Mammary epithelial cell (primary cell): ENCODE measurements at places on chromosomes 13 and 19.

- peak; percentile 41 for DNase-seq
Observed at GRCh38 chr19:12996406-12997094, 1.3 kb downstream of the NFIX start.

DNA sequence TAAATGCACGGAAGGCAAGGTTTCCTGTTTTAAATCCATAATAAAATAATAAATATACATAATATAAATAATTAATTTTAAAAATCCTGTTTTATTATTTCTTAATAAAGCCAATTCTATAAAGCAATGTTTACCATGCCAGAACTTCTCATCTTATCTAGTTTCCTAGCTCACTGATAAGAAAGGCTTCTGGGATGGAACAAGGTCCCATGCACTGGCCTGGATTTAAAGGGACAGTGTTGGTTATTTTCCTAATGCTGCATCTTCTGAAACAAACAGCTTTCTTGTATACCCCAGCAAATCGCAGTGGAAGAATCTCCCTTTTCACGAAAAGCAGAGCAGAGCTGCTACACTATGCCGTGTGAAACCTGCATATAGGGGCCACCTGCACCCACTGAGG lies 68.8 kb downstream of the LNX2 start:
- DNase-seq, result no peak

- peak; percentile 75 for DNase-seq
Observed at GRCh38 chr19:1104311-1105007, 665 bp downstream of the GPX4 start.

- DNase-seq, result no peak
Observed at GRCh38 chr19:48780631-48781391, 25.5 kb downstream of the FGF21 start.

GRCh38 chr13:75480671-75481175 lies 1.2 kb downstream of the TBC1D4 start:
- DNase-seq, result peak; percentile 86

GRCh38 chr19:57245959-57246358 lies 5.5 kb downstream of the ZNF805 start:
- no peak for DNase-seq

DNA sequence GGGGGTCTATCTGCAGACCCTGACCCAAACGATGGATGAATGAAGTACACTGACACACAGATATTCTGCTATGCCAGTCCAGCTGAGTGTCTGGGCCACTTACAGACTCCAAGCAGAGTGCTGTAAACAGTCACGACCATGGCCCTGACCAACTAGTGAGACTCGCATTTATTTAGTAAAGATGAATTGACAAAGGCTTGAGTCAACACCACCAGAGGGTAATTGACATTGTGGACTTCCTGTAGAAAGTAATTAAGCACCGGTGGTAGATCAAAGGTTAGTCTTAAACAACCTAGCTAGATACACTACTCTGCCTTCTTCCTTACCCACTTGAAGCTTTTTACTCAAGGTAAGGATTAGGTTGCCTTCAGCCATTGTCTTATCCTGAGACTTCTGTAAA lies 63.4 kb upstream of the KPNA3 start:
- DNase-seq, result no peak

DNA sequence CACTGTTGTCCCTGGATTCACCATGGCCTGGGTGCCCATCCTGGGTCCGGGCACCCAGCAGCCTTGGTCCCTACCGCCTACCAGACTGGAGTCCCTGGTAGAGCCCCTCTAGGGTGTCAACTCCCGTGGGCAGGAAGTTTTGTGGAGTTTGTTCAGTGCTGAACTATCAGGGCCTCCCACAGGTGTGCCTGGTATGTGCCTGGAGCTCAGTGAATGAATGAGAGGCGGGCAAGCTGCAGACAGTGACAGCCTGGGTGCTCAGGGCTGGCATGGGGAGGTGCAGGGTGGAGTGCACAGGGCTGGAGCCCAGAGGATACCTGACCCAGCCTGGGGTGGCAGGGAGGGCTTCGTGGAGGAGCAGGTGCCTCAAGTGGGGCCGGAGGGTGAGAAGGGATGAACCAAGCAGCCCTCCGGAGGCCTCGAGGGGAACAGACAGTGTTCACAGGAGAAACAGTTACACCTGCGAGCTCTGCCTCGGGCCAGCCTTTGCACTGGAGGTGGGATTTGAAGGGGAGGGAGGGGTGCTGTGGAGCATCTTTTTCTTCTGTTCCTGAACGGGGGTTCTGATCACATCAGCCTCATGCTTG lies 29.6 kb downstream of the PAK4 start:
- no peak for DNase-seq

DNA sequence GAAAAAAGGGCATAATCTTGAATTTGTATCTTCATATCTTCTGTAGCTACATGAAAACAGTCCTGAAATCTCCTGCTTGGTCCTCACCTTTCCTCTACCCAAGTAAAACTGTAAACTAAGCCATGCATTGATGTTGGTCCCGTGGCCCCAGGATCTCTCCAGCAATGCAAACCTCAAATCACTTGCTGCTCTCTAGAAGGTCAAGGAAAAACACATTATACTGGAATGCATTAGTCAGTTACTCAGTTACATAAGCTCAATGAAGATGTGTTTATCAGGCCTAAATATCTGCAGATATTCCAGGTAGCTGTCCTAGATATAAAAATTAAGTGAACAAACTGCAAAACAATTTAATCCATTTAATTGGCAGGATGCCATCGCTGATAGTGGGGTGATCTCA lies 261.8 kb downstream of the ABCC4 start:
- DNase-seq, result no peak

DNA sequence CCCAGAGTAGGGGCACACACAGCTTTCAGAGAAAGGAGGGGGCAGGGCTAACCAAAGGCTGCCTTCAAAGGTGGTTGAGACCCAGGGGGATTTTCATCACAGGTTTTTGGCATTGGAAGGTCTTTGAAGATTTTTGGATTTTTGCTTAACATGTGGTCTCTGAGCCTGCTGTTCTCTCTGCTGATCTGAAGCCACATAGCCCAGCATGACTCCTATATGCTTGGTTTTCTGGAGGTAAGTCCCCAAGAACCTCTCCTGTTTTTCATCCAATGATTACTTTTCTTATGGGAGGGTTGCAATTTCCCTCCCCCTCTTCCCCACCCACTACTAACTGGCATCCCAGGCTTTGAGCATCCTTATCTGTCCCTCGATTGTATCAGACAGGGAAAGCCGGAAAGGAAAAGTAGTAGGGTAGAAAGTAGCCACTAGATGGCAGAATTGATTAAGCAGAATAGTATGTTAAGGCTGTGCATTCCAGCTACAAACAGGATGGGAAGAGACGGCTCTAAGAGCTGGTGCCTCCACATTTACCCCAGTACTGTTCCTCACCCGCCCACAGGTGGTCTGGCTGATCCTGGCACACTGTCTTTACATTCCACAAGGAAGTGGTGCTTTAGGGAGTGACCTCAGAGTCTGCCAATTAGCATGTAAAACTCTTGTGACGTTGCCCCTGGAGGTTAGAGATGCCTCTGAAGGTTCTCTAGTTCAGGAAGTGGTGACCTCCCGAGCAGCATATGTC lies 218.9 kb upstream of the EDNRB start:
- peak; percentile 48 for DNase-seq

DNA sequence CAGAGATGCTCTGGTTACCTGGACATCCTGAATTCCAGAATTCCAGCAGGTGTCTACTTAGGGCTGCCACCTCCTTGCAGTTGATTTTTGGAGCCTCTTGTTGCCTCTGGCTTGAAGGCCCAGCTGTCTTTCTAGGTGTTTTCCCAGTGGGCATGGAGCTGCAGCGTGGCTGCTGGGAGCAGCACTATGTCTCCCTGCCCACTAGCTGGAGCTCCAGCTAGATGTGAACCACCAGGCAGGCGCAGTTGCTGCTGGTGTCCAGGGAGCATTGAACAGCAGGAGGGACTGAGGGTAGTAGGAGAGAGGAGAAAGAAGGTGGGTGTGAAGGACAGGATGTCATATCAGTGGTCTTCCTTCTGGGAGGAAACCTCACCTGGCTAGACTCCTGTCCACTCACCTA lies 9.9 kb upstream of the SELENOW start:
- no peak for DNase-seq
